ENCODE measurements at places on chromosomes 13 and 19.

DNA sequence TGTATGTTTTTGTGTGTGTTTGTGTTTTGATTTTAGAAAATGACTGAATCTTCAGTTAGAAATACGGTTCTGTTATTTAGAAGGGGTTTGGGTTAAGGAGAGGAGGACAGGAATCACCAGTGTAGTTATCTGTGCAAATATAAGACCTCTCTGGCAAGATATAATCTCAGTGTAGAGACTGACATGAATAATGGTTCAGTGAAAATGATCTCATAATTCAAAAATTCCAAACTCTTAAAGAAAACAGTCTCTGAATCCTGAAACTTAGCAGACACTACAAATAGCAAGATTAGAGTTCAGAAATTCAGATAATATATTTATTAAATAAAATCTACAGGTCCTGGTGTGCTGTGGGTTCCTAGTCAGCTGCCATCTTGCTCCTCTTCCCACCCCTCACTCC, 73.5 kb downstream of the PDS5B start:
- no peak for DNase-seq

DNA sequence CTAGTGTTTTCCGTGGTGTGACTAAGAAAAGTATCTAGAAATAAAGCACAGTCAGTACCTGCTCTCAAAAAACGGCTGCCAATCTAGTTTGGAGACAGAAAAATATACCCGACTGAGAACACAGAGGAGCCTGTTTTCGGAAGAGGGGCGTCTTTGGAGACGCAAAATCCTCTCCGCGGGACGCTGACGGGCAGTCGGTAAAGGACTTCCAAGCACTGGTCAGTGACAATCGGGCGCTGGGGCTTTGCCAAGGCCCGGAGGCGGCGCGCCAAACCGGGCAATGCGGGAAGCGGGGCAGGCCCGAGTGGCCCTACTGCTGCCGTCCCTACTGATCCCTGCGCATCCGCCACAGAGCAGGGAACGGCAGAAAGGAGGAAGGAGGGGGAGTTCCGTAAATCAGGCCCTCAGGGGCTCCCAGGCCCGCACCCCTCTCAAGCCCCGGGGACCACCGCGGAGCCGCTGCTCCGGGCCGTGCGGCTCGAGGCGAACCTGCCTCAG, 588 bp upstream of the DPY19L3 start:
- no peak for DNase-seq

- no peak for DNase-seq
Measured at GRCh38 chr19:58582985-58583384, 9.8 kb upstream of the MZF1 start.

DNA sequence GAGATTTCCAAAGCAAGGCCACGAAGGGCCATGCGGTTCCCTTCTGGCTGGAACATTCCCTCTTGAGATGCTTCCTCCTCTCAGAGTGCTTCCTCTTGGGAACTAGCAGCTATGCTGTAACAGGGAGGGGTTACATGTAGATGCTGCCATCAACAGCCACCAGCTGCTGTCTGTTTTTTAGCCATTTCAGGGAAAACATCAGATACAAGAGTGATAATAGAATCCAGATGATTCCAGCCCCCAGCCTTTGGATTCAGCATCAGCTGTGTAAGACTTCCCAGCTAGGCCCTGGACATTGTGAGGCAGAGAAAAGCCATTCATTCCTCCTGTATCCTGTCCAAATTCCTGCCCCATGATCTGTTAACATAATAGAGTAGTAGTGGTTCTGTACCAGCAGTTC, 8.2 kb upstream of the ZNF177 start:
- no peak for DNase-seq

- peak; percentile 85 for DNase-seq
Measured at GRCh38 chr13:22925881-22926747, 254.7 kb upstream of the SGCG start.

DNA sequence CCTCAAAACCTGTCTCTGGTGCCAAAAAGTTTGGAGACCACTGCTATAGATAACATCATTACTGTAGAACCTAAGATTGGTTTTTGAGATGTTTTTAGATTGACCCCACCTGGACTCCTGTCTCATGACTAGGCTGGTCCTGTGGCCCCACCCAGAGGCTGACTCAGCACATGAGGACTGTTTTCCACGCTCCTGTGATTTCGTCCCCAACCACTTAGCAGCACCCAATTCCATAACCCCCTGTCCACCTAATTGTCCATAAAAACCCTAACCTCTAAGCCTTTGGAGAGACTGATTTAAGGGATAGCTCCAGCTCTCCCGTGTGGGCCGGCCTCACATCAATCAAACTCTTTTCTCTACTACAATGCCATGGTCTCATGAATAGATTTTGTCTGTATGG, 25.6 kb upstream of the GAS6 start:
- no peak for DNase-seq

DNA sequence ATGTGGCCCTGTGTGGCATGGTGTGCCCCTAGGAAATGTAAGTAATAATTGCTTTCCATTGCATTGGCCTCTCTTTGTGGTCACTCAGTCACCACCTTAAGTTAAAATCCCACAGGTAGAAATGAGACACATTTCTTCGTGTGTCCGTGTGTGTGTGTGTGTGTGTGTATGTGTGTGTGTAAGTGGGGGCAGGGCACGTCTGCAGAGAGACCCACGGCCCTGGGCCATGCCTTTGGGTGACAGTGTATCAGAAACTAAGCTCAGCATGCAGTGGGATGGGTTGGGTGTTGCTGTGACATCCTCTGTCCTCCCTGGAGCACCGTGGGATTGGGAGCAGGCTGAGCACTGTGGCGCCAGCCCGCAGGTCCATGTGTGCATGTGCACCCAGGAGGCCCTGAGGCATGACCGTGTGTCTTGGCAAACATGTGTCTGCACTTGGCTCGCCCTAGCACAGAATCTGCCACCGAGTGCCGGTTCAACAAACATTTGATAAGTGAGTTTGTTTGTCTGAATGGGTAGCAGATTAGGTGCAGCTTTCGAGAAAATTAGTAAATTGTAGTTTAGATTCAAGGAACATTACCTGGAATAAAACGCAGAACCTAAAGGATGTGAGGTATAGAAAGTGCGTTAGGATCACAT, 91.8 kb downstream of the WTIP start:
- DNase-seq, result no peak

DNA sequence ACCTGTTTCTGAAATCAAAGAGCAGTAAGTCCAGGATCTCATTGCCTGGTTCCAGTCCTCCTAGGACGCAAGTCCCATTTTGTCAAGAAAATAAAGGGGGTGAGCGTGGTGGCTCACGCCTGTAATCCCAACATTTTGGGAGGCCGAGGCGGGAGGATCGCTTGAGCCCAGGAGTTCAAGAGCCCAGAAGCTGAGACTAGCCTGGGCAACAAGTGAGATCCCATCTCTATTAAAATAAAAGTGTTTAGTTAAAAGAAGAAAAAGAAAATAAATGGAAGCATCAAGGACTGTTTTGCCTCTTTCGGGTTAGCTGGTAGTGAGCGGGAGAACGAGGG, 344 bp upstream of the HAUS5 start:
- no peak for DNase-seq

GRCh38 chr19:9073806-9074205, 13.1 kb upstream of the OR1M1 start:
- no peak for DNase-seq

DNA sequence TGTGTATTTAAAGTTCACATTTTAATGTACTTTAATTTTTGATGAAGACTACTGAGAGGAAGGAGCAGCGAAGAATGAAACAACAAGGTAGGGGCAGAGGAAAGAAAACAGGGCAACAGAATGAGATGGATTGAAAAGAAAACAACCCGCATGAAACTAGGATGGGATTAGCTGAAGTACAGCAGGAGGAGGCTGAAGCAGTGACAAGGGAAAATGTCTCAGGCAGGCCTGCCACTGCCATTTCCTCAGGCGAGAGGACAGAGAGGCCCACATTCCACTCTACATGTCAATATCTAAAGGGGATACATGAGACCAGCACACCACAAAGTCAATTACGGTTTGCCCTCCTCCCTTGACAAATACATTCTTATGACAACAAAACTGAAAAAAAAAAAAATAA, 1703.2 kb downstream of the EFNB2 start:
- DNase-seq, result no peak
